ENCODE measurements at places on chromosomes 6 and 20. TPM values are rescaled to one million over a fixed set of nuclear protein-coding genes. Genes with fewer than 3 reads are reported as not detected.

RAB44 gene
- not detected for total RNA-seq

LRRN4 gene
- 0.57 TPM for total RNA-seq

GRCh38 chr20:22341508-22341907 is 242.9 kb downstream of the FOXA2 start:
- peak; percentile 68 for DNase-seq

DNA sequence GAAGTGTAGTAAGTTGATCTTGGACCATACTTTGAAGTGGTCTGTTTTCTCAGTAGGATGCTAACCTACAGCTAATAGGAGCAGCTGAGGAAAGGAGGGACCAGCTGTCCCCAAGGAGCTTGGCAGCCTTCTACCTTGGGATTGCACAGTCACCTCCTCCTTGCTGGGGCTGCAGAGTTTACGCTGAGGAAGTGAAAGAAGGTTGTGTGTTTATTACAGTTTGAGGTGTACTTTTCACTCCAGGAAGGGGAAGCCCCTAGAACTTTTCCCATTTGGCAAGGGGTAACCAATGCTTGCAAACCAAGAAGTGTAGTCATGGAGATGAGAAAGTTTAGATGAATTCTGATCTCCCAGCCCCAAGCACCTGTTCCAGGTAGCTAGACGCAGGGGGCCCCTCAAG is 58.8 kb downstream of the BMP6 start:
- no peak for DNase-seq

GRCh38 chr6:159061805-159062563 is 17.2 kb upstream of the TAGAP start:
- no peak for DNase-seq

DNA sequence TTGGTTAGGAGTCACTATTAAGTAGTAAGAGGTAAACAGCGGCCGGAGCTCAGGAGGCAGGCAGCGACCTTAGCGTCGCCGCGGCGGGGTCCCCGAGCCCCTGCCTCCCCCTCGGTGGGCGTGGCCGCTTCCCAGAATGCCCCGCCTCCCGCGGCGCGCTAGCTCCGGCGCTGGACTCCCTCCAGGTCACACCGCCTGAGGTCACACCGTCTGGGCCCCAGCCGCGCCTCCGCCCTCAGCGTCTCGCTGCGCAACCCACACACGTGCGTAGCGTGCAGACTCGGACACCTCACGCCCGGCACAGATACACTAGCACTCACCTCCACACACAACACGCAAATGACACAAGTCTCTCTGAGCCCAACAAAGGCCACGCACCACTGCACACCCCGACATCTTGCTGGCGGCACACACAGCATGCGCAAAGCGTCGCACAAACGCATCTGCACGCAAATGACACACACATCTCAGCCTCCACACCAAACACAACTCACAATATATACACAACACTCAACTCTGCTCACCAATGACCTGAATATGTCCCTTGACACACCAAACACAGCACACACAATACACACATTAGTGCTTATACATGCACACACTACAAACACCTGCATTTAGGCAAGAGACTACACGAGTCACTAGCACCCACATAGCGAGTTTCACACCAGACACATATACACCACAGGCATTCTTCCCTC is 17.6 kb upstream of the CDKN1A start:
- no peak for DNase-seq

GRCh38 chr6:44514085-44514484 is 126.6 kb downstream of the CDC5L start:
- DNase-seq = no peak

DNA sequence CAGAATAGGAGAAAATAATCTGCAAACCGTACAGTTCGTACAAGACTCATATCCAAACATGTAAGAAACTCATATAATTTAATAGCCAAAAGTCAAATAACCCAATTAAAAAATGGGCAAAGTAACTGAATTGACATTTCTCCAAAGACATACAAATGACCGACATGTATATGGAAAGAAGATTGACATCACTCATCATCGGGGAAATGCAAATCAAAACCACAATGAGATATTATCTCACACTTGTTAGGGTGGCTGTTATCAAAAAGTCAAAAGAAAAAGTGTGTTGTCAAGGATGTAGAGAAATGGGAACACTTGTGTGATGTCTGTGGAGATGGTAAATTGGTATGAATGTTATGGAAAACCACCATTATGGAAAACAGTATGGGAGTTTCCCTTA is 70.5 kb upstream of the STXBP5 start:
- DNase-seq = no peak

DNA sequence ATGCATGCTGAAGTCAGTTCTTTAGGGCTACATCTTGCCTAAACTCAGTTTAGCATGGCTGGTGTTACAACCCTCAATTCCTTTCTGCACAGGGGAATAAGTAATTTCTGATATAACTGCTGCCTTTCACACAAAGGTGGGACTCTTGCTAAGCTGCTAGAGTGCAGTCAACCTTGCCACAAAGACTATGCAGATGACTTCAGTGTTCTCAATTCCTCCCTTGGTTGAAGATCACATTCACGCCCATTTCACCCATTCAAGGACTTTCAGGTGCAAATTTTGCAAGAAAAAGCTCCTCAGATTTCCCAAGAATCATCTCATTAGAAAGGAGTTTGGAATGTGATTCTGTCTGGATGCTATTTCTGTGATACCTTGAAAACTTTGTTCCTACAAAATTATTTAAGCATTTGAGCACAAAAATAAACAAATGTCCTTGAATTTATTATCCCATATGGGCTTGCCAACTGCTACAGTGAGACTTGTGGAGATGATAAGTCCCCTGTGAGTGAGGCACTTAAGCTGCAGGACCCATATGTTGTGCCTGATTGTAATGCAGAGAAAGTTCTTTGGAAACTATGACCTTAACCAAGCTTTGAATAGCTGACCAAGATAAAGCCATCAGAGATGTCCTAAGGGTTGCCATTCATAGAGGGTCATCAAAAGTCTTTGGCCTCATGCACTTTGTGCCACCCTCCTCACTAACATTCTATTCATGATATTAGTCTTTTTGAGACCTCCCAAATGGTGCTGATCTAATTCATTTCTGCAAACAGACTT is 111.8 kb downstream of the PLCB4 start:
- no peak for DNase-seq

- DNase-seq = no peak
Observed at GRCh38 chr6:40634429-40634828, 47.3 kb upstream of the LRFN2 start.

DNA sequence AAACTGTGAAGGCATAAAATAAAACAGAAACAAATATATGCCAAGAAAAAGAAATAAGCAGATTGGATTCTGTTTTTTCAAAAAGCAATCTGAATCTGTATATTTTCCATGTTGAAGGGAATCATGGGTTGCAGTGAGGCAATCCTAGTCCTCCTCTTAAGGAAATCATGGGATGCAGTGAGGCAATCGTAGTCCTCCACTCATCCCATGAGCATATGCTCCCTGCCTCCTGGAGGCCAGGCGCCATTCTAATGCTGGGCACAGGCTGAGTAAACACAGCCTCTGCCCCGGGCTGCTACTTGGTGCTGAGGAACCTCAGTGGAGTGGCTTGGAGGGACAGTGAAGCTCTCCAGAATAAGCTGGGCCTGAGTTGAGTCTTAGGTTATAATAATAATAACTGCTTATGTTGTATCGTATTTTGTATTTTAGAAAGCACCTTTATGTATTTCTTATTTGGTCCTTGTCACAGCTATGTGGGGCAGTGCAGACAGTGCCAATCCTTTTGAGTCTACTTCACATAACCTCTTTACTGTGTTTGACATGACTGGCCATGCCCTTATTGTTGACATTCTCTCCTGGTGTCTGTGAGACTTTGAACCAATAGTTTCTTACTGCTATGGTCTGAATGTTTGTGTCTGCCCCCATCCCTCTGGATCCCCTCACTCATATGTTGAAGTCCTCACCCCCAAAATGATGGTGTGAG is 56.6 kb upstream of the CITED2 start:
- no peak for DNase-seq

GRCh38 chr6:132414761-132415160 is 13.5 kb upstream of the MOXD1 start:
- DNase-seq = no peak

- no peak for DNase-seq
Observed at GRCh38 chr6:53593001-53593488, 48.1 kb upstream of the GCLC start.

DNA sequence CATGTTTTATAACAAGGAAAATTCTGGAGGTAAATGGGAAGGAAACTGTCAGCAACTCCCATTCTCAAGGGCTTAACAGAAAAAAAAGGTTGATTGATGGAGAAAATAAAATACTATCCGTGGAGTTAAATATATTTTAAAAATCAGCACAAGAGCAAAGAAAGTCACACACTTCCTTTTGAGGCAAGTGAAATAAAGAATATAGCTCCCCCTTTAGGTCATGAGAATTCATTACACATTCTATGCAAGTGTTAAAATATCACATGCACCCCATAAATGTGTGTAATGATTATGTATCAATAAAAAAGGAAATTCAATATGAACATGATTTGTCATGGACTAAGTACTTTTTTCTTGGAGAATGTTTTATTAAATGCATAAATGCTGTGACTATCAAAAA is 349.2 kb downstream of the TPBG start:
- DNase-seq = no peak

Data from Panc1 (cell line).